Stimulated activated CD4-positive, alpha-beta T cell treated with anti-CD3 and anti-CD28 coated beads, Interleukin-1b, Interleukin-23, amount 100 ng/mL, for 1 hour (primary cell): ENCODE measurements at places on chromosomes 1 and 21.

DNA sequence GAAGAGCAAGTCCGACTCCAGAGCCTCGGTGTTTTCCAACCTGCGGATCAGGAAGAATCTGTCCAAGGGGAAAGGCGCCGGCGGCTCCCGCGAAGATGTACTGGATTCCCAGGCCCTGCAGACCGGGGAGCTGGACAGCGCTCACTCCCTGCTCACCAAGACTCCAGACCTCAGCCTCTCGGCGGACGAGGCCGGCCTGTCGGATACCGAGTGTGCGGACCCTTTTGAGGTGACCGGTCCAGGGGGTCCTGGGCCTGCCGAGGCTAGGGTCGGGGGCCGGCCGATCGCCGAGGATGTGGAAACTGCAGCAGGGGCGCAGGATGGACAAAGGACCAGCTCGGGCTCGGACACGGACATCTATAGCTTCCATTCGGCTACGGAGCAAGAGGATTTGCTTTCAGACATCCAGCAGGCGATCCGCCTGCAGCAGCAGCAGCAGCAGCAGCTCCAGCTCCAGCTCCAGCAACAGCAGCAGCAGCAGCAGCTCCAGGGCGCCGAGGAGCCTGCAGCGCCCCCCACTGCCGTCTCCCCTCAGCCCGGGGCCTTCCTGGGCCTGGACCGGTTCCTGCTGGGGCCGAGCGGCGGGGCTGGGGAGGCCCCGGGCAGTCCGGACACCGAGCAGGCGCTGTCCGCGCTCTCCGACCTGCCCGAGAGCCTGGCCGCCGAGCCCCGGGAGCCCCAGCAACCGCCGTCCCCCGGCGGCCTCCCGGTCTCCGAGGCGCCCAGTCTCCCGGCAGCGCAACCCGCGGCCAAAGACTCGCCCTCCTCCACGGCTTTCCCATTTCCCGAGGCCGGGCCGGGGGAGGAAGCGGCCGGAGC is 827 bp downstream of the FMN2 start:
- DNase-seq, result no peak

DNA sequence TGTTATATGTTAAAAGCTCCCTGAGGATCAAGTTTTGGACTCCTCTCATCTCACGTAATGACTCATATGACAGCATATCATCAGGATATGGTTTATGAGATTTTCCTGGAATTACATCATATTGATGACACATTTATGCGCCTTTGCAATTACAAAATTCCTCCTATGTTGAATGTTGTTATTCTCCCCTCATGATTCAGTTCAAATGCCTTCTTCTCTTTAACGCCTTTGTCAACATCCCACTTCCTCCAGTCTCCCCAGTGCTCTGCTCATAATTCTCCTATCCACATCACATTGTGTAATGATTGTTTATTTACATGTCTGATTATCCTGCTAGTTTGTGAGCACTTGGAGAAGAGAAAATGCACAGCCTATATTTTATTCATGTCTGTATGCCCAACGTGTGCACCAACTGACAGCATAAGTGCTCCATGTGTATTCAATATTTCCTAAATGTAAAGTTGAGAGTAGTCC is 80.9 kb upstream of the BACH1 start:
- DNase-seq, result no peak

DNA sequence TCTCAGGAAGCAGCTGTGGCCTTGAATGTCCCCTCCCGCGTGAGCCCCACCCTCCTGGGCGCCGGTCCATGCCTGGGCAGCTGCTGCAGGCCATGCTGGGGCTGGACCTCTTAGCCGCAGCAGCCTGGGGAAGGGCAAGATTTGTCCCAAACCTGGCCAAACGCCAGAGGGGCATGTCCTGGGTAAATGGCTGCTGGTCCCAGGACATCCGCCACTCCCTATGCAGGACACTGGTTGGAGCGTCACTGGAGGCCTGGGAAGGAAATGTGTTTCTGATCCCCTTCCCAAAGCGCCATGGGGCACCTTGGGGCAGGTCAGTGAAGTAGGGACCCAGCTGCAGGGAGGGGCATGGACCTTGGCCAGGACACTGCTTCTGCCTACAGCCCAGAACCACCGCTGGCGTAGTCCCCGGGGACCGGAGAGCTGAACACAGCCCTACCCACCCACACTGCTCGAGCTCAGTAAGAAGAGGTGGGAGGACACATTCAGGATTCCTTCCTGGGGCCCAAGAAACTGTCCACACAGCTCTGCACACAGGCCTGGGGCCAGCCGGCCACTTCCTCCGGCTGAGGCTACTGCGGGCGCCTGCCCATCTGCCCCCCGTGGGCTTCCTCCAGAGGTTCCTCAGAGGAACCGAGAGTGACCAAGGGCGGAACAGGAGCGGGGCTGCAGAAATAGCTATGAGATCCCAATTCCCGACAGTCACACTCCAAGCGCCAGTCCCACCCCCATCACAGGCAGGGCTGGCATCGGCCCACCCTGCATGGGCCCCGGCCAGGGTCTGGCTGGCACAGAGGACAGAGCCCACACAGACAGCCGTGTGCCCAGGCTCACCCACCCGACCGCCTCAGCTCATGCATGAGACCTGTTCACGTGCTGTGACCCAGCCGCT is 10.8 kb upstream of the PLEKHG5 start:
- no peak for DNase-seq

- no peak for DNase-seq
Observed at GRCh38 chr1:14735841-14736240, 137.4 kb downstream of the KAZN start.

DNA sequence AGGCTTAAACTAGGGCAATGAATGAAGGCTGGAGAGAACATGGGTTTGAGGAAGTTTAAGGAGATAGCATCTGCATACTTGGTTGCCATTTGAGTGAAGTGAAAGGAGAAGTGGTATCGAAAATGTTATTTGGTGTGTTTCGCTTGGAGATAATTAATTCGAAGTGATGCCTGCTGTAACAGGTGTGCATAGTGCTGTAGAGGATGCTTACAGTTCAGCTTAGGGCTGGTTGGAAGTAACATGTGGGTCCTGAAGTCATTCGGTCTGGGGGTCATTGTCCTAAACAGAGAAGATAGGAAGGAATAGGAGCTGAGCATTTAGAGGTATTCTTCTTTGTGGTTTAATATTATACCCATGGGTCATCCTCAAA is 301 bp upstream of the NUDT17 start:
- DNase-seq, result no peak

GRCh38 chr1:8976896-8977450 is 31.3 kb downstream of the CA6 start:
- DNase-seq, result no peak

DNA sequence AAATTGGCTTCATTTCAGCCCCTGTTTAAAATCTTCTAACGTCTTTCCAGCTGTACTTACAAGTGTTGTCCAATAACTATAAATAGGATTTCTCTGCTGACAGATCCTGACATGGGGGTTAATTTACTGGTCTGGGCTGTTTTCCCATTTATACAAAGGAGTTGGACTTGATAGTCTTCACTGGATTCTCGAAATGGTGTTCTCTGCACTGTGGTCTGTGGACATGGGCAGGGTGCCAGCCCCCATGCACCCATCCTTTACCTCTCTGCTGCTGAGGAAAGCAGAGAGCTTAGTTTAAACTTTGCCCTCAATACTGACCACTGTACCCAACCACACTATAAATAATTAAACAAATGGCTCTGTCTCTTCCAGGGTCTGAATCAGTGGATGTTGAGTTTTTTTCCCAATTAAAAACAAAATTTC is 5.2 kb downstream of the DIO1 start:
- no peak for DNase-seq

DNA sequence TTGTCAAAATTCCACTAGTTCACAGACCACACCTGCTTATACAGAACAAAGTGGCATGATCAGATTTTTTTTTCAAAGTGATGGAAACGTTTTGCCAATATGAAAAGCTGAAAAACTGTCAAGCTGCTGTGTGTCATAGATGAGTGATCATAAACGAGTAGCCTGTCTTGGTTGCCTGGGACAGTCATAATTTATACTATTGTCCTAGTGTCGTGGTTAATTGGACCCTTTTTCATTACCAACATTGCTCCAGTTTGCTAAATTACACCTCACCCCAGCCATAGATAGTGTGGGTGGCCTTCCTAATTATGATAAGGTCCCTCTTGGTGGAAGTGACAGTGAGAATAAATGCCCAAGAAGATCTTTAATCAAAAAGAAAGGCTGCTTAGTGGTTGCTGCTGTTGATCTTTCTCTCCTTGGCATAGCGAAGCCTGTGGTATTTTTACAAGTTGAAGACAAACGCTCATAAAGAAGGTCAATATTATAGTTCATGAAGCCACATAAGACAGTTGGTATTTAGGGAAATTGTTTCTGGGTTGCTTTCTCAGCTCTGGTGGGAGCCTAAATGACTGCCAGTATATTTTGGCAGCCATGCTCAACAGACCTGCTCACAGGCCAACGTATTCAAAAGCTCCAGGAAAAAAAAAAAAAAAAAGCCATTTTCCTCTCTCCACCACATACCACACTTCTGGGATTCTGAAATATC is 478.1 kb downstream of the PLA2G4A start:
- DNase-seq, result no peak

- no peak for DNase-seq
Observed at GRCh38 chr1:182556279-182556678, 32.8 kb downstream of the RNASEL start.

- no peak for DNase-seq
Observed at GRCh38 chr1:81848880-81849682, 48.3 kb downstream of the ADGRL2 start.

- no peak for DNase-seq
Observed at GRCh38 chr1:10538646-10539355, 64.1 kb downstream of the PEX14 start.

- DNase-seq, result no peak
Observed at GRCh38 chr1:115545791-115546733, 95.7 kb upstream of the VANGL1 start.

DNA sequence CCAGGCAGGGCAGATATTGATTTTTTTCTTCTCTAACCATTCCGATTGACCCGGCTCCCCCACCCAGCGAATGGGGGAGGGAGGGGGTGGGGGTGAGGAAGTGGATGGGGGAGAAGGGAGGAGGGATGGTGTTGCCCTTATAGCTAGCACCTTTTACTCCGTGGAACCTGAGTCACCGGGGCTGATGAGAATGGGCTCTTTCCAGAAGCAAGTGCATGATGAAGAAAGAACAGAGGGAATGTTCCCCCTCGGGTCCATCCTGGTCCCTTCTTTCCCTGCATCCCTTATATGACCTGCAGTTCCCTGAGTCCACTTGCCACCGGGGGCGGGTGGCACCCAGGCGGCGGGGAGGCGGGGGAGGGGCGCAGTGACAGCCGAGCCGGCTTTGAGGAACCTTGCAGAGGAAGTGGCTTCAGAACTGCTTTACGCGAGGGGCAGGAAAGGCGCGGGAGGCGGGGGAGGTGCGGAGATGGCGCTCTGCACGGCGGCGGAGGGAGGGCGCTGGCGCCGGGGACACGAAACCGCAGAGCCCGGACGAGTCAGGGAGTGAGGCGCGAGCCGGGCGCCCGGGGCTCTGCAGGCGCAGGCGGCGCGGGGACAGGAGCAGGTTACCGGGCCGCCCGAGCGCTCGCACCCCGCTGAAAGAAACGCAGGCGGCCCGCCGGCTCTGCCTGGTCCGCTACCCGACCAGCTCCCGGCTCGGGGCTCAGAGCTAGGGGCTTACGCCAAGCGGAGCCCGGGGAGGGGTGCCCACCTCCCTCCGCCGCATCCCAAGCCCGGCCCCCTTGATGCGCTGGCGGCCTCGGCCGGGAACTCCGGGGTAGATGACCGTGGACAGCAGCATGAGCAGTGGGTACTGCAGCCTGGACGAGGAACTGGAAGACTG is 49.7 kb downstream of the RASSF5 start:
- DNase-seq, result peak; percentile 74

GRCh38 chr1:96559707-96560596 is 161.6 kb upstream of the PTBP2 start:
- no peak for DNase-seq

DNA sequence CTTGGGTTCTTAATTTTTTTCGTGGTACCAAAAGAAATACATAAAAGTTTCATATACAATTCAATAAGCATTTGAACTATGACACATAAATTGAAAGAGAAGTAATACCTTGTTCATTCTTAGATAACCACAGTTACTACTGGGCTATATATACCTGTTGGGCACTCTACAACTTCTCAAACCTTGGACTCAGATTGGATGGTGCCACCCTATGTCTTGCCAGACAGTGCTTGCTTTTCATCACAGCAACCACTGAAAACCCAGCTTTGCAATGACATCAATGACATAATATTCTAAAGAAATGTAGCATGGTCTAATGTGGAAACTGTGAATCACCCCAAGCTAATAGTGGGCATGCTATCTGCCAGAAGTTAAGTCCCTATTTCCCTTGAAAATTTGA is 62.8 kb upstream of the DPH5 start:
- no peak for DNase-seq

- no peak for DNase-seq
Observed at GRCh38 chr1:79695138-79695537, 688.6 kb upstream of the ADGRL4 start.

DNA sequence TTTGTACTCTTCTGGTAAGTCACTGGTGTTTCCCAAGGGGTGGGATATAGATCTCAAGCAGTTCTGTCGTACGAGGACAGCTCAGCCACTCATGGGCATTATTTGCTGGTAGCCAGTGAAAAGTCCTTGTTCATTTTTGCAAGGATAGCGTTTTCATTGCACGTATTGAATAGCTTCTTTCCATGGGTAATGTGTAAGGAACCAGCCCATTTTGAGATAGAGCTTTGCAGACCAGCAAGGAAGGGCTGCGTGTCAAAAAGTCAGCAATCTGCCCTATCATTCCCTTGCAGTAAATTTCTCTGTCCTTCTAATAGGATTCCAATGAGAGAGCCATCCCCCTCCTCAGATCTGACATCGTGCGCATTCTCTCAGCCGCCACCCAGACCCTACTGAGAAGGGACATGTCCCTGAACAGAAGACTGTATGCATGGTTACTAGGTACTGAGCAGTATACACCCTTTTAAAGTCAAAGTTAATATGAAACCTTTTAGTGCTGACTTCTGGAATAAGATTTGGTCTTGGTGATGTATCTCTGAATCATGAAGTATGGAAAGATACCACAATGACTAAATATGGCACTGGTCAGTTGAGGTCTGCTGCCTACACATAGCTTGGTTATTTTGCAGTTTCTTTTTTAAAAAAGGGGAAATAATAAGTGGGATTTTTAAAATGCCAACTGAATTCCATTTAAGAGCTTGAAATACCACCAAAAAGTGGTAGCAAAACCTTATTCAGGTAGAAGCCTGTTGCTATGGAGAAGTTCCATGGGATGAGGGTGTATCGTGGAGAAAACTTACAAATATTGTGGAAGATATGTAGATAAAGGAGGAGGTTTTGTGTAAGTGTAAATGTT is 55.3 kb downstream of the DOP1B start:
- no peak for DNase-seq

DNA sequence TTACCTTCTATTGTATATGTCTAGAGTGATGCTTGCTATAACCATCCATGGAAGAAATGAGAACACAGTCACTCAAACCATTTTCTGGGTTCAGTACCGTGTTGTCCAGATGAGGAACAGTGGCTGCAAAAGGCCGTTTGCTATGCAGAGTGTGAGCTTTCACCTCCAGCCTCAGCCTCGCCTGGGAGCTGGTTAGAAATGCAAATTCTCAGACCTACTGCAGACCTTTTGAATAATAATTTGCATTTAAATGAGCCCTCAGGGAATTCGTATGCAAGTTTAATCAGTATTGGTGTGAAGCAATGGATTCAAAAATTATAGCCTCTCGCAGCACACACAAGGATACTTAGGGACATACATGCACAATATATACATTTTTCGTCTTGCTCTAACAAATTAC is 24.1 kb downstream of the KCNJ15 start:
- DNase-seq, result no peak

GRCh38 chr1:1337793-1338147 is 6.7 kb downstream of the TAS1R3 start:
- peak; percentile 28 for DNase-seq

GRCh38 chr1:63010913-63011660 is 227.2 kb downstream of the ATG4C start:
- no peak for DNase-seq

- DNase-seq, result no peak
Observed at GRCh38 chr1:114669562-114670082, at the start of gene DENND2C. TSS of gene DENND2C (minus strand) at chr1:114670049. CDS start at chr1:114625984, 44,065 bp downstream.
